Activated CD8-positive, alpha-beta T cell treated with anti-CD3 and anti-CD28 coated beads, Interleukin-2, amount 10 ng/mL, durations not matched to agents 7 days and 5 days (primary cell): ENCODE measurements at places on chromosomes 5 and 9.

- no peak overlapping the region for H3K27ac ChIP-seq
- no peak overlapping the region for H3K4me3 ChIP-seq
- H3K4me1 ChIP-seq = no peaks in the 10 kb centered on the region
- no peak for DNase-seq
Measured at GRCh38 chr5:93421987-93422401, 159.0 kb downstream of the NR2F1-AS1 start.

DNA sequence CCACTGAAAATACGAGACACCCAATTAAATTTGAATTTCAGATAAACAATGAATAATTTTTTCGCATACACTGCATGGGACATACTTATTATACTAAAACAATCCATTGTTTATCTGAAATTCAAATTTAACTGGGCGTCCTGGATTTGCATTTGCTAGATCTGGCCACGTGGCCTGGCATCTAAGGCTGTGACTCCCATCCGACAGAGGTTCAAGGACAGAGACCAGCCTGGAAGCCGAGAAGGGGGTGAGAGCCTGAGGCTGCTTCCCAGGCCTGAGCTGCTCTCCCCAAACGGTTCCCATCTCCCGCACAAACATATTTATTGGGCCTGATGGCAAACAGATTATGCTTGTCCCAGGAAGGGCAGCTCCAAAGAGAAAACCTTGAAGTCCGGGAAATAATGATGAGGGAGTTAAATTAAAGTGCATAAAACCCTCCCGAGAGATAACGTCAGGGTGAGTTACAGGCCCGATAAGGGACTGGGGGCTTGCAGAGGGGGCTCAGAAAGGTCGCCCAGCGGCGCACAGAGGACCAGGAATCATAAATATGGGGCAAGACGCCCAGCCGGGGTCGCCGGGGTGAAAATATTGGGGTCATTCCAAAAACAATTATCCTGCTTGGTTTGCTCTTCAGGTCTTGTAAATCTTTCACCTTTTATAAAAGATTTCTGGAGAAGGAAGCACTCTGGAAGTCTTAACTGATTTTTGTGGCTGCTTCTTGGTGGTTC is 163.7 kb downstream of the GAPVD1 start:
- no peaks in the 10 kb centered on the region for H3K4me1 ChIP-seq
- no peak for DNase-seq
- H3K36me3 ChIP-seq = no peaks in the 10 kb centered on the region
- no peak overlapping the region for H3K4me3 ChIP-seq

- H3K4me1 ChIP-seq = peaks cover 36% of the 10 kb centered on the region
- no peak for DNase-seq
- no peak overlapping the region for H3K27ac ChIP-seq
- no peaks in the 10 kb centered on the region for H3K36me3 ChIP-seq
- no peak overlapping the region for H3K4me3 ChIP-seq
Measured at GRCh38 chr9:109973336-109973735, 193.3 kb downstream of the PALM2AKAP2 start.

DNA sequence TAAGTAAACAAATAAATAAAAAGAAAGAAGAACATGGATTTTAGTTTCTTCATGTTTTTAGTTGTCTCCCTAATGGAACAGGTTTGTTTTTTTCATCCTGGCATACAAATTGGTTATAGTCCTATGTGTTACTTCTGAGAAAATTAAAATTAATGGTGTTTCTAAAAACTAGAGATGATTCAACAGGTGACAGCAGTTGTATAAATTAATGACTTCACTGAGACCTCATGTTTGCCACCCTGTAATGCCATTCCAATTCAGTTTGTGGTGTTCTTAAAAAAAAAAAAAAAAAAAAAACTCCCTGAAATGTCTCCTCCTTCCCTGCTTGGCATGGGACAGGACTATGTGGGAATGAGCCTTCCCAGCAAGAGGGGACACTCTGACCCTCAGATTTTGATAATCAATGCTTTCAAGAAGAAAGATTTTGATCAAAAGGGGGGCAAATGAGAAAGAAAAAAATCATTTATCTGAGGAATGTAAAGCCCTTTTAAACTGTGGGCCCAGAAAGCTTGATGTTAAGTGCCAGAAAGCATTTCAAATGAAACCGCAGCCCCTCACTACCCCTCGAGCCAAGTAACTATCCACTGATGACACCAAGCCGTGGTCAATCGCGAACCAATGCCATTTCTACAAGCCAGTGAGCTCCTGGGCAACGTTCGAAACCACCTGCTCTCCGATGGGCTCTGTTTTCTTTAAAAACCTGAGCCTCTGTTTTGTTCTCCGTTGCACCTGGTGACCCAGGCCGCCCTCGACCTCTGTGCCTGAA is 941 bp downstream of the EXD3 start:
- H3K36me3 ChIP-seq = peaks cover 2% of the 10 kb centered on the region
- H3K4me1 ChIP-seq = peaks cover 13% of the 10 kb centered on the region
- peaks cover 10% of the 10 kb centered on the region for H3K27me3 ChIP-seq
- peak overlapping the region; percentile 87 for H3K4me3 ChIP-seq
- DNase-seq = no peak

DNA sequence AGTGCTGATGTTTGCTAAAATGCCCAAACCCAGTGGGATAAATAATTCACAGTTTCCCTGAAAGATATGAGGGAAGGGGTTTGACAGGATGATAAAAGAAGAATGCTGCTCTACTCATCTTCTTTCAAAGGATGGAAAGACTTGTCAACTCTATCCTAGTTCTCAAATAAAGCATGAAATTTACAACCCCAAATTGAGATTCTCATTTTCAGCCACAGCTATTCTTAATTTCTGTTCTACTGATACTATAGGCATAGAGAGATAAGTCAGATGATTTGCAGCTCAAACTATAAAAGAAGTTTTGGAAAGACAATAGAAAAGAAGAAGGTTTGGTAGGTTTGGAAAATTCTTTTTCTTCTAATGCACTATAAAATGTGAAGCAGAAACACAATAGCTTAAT is 542.6 kb downstream of the CSNK1G3 start:
- H3K4me3 ChIP-seq = no peak overlapping the region
- no peaks in the 10 kb centered on the region for H3K36me3 ChIP-seq
- no peaks in the 10 kb centered on the region for H3K27me3 ChIP-seq
- no peaks in the 10 kb centered on the region for H3K4me1 ChIP-seq

GRCh38 chr9:19154135-19154612 is 26.9 kb upstream of the PLIN2 start:
- peaks cover 14% of the 10 kb centered on the region for H3K4me1 ChIP-seq
- no peak overlapping the region for H3K27ac ChIP-seq
- DNase-seq = no peak
- no peak overlapping the region for H3K4me3 ChIP-seq
- H3K27me3 ChIP-seq = no peaks in the 10 kb centered on the region
- no peaks in the 10 kb centered on the region for H3K36me3 ChIP-seq
